ENCODE measurements at places on chromosomes 2 and 18.

DNA sequence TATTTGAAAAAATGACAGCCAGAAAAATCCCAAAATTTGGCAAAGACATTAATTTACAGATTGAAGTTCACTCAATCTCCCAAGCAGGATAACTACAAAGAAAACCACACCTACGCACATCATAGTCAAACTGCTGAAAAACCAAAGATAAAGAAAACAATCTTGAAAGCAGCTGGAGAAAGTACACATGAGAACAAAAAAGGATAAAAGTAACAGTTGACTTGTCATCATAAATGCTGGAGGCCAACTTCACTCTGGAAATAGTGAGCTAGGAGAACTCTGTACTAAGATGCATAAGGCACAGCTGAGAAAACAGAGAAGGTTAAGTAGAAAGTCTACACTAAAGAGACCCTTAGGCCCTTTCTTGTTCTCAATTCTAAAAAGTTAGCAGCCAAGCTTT is 73.1 kb downstream of the TLK1 start:
- DNase-seq = no peak

DNA sequence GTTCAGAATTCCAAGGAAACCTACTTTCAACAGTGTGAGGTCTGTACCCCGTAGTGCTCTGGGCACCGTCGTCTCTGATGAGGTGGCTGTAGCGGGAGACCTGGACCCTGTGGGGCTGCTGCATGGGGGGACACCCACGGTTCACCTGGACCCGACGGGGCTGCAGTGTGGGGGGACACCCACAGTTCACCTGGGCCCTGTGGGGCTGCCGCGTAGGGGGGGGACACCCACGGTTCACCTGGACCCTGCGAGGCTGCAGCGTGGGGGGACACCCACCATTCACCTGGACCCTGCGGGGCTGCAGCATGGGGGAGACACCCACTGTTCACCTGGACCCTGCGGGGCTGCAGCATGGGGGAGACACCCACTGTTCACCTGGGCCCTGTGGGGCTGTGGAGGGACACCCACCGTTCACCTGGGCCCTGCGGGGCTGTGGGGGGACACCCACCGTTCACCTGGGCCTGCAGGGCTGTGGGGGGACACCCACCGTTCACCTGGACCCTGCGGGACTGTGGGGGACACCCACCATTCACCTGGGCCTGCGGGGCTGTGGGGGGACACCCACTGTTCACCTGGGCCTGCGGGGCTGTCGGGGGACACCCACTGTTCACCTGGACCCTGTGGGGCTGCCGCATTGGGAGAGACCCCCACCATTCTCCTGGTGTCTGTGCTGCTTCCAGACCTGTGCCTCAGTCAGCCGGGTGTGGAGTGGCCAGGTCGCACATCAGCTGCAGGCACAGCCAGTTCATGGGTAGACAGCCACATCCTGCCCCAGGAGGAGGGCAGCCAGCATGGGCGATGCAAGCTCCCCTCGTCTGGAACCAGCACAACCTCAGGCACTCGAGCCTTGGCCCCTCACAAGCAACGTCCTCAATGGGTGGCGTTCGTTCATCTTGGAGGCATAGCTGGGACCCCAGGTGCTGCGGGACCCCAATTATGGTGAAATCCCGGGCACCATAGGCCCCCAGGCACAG is 114.5 kb downstream of the TMEM18 start:
- DNase-seq = no peak

DNA sequence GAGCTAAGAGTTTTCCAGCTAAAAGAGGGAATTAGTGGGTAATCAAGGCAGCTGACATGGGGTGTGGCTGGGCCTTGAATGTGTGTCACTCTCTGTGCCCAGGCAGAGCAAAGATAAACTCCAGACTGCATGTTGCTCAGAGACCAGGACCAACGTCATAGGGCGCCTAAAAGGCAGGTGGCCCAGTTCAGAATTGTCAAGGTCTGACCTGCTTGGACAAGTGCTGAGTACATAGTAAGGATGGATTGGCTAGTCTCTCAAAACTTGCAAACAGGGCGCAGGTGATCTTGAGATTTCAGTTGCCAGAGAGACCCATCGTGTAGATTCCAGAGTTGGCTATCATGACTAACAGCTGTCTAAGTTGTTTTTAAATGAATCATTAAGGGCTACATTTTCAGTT is 19.0 kb downstream of the CLUL1 start:
- DNase-seq = peak; percentile 27

DNA sequence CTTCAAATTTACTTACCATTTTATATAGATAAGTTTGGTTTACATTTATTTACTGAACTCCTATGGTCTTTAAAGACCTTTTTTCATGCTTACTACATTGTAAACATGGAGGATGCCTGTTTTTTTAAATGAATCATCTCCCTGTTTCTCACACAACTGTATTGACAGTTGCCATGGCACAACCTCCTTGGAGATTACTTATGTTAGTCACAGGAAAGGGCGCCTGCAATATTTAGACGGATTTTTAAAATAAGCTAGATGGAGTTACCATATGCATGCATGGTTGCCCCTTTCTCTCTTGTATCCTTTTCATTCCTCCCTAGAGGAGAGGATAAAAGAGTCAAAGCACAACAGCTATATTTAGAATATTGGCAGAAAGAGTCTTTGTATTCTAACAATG is 34.8 kb upstream of the CCDC102B start:
- DNase-seq = no peak

- no peak for DNase-seq
Observed at GRCh38 chr2:60047944-60048525, 505.4 kb downstream of the BCL11A start.

- no peak for DNase-seq
Observed at GRCh38 chr2:137321566-137321965, 556.2 kb downstream of the THSD7B start.

DNA sequence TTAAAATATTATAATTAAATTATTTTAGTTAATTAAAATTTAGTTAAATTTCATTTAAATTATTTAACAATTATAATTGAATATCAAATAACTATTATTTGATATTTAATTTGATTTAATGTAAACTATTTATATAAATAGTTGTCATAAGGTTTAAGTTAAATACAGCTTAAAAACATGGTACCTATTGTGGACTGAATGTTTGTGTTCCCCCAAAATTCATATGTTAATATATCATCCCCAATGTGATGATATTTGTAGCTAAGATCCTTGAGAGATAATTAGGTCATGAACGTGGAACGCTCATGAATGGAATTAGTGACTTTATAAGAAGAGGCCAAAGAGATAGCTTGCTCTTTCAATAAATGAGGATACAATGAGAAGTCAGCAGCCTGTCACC is 505.7 kb upstream of the LRATD1 start:
- DNase-seq = no peak

GRCh38 chr2:218816561-218817011 is 15.0 kb downstream of the PRKAG3 start:
- no peak for DNase-seq

GRCh38 chr2:51322613-51323012 is 290.7 kb upstream of the NRXN1 start:
- no peak for DNase-seq

GRCh38 chr2:14925471-14925870 is 293.0 kb downstream of the LRATD1 start:
- DNase-seq = no peak

DNA sequence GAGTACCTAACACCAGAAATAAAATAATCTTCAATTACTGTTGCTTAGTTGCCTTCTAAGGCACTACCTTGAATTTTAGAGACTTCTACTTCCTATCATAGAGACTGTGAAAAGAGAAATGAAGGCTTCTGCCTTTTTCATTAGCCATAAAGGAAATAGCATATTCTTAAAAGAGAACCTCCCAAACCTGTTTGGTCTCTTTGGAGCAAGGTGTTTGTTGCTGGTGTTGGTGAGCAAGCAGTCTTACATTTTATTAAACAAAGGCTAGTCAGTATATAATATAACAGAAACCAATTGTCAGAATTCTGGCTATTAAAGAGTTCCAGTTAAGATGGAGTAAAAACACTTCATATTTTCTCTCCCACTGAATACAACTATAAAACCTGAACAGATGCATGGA is 116.4 kb downstream of the TAF4B start:
- DNase-seq = no peak

DNA sequence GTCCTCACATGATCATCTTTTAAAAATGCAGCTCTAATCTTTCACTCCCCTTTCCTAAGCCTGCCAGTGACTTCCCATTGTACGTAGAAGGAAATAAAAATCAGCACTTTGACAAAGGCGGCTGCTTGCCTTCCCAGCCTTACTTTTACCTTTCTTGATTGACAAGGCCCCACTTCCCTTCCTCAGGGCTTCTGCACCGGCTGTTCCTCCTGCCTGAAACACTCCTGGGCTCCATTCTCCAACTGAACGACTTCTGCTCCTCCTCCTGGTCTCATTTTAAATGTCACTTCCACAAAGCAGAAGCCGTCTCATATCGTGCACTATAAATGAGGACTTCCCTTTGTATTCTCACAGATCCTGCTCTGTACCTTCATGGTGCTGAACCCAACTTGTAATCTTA is 56.1 kb downstream of the OSBPL6 start:
- peak; percentile 10 for DNase-seq

DNA sequence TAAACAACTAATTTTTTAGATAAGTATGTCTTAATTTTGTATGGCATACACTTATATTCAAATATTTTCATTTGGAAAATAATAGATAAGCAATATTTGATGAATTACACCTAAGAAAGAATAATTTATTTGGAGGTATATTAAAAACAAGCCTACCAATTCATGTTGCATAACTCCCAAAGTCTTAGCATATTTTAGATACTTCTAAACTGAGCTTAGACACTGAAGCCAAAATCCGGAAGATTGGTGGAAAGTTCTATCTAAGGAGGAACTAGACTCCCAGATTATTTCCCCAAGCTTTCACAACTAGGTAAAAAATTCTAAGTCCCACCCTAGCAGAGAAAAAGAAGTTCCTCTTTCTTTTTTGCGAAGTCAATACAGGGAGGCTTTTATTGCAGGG is 221.0 kb upstream of the MMADHC start:
- DNase-seq = peak; percentile 7

DNA sequence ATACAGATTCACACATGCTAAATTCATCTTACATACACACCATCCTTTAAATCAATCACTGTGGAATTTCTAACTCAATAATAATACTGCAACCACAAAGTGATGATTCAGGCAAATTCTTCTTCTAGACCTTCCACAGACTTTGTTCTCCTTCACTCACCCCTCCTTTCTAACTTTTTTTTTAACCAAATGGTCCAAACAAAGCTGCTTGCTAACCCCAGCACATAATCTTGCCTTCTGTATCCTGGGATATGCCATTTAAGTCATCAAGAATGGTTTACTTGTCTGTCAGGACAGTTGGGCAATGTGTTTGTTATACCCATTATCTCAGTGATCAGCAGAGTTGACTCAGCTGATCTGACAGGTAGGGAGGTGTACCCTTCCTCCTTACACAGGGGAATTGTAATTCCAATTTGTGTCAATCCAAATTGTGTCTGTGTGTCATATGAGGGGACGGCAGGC is 10.0 kb downstream of the SLC40A1 start:
- no peak for DNase-seq

DNA sequence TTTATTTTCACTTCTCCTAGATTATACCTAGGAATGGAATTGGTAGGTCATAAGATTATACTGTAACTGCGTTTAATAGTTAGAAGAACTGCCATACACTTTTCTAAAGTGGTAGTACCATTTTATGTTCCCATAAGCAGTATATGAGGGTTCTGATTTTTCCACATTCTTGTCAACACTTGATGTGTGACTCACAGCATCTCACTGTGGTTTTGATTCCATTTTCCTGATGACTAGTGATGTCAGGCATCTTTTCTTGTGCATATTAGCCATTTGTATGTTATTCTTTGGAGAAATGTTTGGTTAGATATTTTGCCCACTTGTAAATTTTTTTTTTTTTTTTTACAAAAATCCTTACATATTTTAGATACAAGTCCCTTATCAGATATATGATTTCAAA is 2.3 kb downstream of the DCAF17 start:
- no peak for DNase-seq

DNA sequence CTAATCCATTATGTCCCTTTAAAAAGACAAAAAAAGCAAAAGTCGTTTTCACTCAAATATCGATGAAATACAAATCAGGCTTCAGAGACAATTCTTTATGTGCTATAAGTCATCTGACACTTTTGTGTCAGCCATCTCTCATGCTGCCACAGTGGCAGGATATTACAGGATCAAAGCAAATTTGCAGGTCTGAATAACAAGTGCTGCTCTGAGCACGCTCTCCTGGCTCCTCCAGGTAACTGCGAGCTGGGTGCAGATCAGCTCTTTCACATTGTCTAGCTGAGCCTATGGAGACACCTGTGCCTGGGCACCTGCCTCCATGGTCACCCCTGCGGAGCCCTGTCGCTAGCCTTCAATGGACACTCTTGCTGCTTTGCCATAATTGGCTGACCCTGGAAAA is 250.2 kb upstream of the RAB12 start:
- no peak for DNase-seq

DNA sequence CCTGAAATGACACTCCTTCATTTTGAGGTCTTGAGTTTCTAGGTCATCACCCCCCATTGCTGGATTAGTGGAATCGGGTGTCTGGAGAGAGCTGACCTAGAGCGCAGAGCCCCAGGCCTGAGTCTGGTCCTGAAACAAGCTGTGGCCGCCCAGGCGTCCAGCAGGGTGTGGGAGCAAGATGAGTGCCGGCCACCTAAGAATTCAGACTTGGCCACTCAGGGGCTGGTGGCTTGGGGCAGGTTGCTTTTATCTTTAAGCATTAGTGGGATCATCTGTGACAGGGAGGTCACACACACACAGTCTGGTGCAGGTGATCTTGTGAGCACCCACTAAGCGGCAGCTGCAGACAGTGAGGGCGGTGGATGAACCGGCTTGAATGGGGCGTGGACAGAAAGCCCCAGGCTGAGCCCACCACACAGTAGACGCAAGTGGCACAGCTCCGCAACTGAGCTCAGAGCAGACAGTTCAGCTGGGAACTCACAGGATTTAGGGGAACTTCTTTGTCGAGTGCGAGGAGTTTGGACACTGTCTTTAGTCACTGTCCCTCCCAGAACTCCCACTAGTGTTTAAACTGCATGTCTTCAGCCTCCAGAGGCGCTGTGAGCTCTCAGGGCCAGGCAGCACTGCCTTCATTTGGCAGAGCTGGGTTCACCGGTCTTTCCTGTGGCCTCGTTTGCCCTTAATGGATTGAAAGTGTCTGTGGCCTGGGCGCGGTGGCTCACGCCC is 21.5 kb downstream of the ITGB1BP1 start:
- no peak for DNase-seq

GRCh38 chr2:10753156-10753555 is 31.7 kb downstream of the ATP6V1C2 start:
- no peak for DNase-seq

- no peak for DNase-seq
Observed at GRCh38 chr2:88187927-88188326, 17.8 kb downstream of the THNSL2 start.

DNA sequence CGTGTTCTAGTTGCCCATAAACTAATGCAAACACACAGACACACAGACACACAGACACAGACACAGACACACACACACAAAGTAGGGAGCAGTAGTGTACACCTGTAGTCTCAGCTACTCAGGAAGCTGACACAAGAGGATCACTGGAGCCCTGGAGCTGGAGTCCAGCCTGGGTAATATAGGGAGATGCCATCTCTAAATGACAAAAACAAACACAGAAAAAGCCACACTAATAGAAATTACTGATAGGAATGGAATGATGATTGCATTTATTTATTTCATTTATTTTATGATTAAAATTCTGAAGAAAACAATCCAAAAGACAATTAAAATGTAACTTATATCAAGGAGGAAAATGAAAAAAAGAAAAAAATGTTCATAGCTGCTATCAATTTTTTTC is 30.8 kb downstream of the TCF4 start:
- DNase-seq = no peak

Measured in suppressor macrophage treated with lipopolysaccharide for 1 hour (primary cell).